Epithelial cell of esophagus (primary cell): ENCODE measurements at places on chromosomes 11 and 22.

- no peak for DNase-seq
These were observed 55.2 kb downstream of the RBFOX2 start for GRCh38 chr22:35973388-35973787.

DNA sequence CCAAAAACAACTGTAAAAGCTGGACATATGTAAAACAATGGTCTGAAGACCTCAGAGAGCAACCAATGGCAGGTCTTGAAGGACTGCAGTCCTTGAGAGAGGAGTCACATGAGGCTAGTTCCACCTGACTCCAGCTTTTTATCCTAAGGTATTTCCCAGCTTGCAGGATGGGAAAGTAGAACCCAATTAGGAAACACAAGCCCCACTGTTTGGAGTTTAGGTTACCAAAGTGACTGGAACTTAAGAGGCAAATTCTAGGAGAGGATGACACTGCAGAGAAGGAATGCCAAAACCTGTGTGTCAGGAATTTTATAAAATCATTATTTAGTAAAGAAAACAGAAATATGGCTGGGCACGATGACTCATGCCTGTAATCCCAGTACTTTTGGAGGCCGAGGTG is 18.4 kb downstream of the OR2AT4 start:
- no peak for DNase-seq

DNA sequence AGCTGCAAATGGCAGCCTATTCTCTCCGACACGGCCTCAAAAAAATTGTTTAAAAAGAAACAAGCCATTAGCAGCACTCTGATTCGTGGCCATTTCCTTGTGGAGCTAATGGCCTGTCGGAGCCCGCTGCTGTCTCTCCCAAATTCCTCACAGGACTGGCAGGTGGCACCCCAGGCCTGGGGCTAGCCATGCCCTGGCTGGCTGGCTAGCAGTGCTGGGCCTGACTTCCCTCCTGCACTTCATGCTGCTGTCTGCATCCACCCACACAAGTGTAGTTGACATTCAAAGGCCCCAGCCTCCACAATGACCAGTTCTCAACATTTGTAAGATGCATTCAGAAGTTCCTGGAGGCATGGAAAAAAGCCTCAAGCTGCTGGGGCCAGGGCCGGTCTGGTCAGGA is 61.5 kb downstream of the SMCO4 start:
- DNase-seq: no peak

DNA sequence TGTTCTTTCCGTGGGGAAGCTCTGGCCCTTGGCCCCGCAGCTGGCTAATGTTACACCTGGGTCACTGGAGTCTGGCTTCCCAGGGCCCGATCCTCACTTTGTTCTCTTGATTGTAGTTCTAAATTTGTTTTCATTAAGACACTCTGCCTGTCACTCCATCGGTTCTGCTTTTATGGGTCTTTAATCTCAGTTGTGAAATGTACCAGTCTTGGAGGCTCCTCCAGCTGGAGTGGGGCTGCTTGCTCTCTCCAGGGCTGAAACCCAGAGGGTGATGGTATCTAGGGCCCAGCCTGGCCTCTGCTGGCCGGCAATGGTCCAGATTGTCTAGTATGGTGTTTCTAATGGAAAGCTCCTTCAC is 352.9 kb downstream of the TENM4 start:
- DNase-seq: no peak

GRCh38 chr11:72808331-72808798 is 5.8 kb upstream of the ATG16L2 start:
- DNase-seq: no peak

GRCh38 chr11:102599642-102600261 is 25.4 kb downstream of the MMP20 start:
- peak; percentile 95 for DNase-seq

DNA sequence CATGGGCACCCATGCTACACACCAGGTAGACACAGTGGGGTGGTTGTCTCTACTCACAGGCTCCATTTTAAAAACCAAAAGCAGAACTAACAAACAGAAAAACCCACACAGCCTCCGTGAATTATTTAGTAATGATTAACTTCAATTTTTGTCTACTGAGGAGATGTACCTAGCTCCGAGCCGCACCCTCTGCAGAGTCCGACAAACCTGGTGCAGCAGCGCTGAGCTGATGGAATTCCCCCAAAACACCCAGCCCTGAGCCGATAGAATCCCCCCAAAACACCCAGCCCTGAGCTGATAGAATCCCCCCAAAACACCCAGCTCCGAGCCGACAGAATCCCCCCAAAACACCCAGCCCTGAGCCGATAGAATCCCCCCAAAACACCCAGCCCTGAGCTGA is 927.0 kb downstream of the BRD1 start:
- DNase-seq: no peak

- DNase-seq: no peak
These were observed 429 bp downstream of the VEGFB start for GRCh38 chr11:64234647-64235379.

GRCh38 chr11:114987186-114987760 is 308.9 kb downstream of the NXPE2 start:
- DNase-seq: peak; percentile 4

DNA sequence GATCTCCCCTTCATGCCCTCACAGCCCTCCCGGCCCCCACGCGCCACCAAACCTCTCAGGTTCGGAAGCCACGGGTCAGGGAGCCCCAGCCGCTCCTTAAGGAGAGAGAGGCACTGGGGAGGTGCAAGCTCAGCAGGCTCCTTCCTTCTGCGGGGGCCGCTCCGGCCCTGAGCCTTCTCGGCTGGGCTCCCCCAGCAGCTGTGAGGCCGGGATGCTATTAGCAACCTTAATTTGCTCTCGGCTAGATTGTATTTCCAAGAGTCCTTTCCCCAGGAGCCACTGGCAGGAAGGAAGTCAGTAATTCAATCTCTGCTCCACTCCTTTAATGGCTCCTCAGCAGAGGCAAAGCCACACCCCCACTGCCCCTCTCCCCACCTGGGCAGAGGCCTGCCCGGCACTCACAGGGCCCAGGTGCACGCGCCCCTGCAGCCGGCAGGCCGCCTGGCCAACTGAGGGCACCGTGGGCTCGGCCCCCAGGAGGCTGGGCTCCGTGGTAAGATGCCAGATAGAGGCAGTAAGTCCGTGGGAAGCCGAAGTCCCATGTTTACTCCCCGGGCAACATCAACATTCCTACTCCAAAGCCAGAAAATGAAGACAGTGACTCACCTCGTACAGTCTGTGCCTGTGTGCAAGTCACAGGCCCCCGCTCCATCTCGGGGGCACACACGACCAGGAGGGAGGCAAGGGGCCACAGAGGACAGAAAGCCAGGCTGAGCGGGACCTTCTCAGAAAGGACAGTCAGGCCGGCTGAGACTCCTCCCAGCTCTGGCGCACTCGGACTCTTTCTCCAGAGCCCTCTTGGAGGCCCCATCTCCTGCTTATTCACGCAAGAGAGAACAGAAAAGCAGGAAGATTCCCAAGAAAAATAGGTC is 5.2 kb downstream of the IGSF9B start:
- DNase-seq: no peak

- peak; percentile 40 for DNase-seq
These were observed 22.1 kb downstream of the LMO2 start for GRCh38 chr11:33869481-33870422.

GRCh38 chr11:71452199-71453036 is 585 bp upstream of the NADSYN1 start:
- peak; percentile 32 for DNase-seq

DNA sequence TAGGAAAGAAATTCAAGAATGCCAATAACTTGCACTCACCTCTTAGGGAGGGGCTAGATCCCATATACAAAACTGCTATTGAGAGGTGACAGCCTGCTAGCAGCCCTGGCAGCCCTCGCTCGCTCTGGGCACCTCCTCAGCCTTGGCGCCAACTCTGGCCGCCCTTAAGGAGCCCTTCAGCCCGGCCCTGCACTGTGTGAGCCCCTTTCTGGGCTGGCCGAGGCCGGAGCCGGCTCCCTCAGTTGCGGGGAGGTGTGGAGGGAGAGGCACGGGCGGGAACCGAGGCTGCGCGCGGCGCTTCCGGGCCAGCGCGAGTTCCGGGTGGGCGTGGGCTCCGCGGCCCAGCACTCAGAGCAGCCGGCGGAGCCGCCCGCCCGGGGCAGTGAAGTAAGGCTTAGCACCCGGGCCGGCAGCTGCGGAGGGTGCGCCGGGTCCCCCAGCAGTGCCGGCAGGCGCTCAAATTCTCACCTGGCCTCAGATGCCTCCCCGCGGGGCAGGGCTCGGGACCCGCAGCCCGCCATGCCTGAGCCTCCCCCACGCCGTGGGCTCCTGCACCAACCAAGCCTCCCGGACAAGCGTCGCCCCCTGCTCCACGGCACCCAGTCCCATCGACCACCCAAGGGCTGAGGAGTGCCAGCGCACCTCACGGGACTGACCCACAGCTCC is 329.9 kb downstream of the FAM181B start:
- DNase-seq: no peak

- no peak for DNase-seq
These were observed 914 bp downstream of the INPPL1 start for GRCh38 chr11:72225411-72225951.

DNA sequence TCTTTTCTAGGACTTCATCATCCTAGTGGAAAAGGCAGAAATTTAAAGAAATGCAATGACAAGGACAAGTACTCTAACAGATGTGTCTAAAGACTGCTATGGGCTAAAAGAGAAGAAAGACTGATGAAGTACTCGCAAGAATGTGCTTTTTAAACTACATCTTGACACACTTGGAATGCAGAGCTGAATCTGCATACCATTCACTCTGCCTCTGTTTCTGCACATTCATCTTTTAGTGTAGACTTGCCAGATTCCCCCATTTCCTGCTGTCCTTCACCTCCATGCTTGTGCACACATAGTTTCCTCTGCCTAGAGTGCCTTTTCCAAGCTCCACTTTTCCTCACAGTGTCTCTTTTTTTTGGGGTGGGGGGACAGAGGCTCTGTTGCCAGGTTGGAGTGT is 239.0 kb upstream of the CCDC179 start:
- no peak for DNase-seq

DNA sequence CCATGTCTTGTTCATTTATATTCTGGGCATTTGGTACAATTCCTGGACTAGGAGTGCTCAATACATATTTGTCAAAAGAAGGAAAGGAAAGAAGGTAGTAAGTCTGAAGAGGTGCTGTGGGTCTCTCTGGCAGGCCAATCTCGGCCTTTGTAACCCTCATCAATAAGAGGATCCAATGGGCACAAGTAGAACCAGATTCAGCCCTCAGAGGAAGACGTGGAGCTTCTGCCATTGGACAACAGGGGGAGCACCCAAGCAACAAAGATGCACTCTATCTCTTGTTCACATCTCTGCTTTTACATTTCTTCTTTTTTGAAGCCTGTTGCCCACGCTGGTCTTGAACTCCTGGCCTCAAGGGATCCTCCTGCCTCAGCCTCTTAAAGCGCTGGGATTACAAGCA is 2.2 kb upstream of the VPS11 start:
- DNase-seq: peak; percentile 57

DNA sequence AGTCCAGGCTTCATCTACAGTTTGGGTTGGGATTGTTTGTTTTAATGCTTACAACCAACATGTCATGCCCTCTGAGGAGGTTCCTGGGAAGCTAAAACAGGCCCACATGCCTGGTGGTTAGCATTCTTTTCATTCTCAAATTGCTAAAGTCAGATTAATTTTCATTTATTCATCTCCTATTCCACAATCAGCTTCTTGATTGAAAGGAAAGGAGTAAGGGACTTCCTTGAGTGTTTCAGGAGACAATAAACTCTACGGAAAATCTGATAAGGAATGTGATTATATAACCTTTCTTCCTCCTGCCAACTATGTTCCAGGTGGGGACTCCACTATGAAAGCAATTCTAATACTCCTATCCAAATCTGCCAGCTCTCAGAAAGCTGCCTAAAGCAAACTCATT is 30.8 kb downstream of the MRTFA start:
- DNase-seq: no peak

DNA sequence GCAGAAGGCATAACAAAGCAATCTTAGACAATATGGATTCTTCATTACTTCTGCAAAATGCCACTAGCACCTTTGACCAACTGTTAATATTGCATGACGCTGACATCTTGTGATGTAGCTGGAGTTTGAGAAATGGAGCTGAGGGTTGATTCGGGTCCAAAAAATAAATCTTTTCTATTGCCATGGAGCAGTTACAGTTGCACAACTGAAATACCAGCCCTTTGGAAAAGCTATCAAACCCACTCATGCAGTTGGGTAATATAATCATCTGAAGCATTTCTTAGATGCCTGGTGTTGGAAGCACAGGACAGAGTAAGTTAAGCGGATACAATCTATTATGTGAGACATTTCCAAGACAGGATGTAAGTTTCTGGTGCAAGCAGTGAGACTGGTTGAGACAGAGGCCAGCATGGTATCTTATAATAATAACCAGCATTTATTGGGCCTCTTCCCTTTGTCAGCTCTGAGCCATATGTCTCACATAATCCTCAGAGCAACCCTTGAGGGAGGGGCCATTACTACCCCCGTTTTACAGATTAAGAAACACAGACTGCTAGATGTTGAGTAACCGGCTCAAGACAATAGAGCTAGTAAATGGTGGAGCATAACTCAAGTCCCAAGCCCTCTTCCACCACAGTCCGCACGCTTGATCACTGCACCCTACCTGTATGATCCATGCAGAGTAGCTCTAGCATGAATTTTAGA is 74.9 kb upstream of the CAPRIN1 start:
- no peak for DNase-seq

DNA sequence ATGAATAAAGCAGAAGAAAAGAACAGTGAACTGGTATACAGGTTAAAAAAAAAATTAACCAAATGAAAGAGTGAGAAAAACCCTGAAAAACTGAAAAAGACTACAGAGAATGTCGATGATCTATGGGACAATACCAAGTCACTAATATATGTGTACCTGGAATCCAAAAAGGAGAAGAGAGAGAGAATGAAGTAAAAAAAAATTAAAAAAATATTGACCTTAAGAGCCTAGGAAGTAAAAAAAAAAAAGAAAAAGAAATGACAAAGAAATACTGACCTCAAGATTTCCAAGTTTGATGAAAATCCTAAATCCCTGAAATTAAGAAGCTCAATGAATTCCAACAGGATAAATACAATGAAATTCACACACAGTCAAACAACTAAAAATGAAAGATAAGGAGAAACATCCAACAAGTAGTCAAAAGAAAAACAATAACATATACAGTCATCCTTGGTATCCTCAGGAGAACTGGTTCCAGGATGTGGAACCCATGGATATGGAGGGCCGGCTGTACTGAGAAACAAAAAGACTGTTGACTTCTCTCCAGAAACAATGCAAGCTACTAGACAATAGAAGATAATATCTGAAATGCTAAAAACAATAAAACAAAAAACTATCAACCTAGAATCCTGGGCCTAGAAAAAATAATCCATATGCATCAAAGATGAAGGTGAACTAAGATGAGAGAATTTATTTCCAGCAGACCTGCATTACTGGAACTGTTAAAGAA is 33.5 kb upstream of the SERPIND1 start:
- DNase-seq: no peak

DNA sequence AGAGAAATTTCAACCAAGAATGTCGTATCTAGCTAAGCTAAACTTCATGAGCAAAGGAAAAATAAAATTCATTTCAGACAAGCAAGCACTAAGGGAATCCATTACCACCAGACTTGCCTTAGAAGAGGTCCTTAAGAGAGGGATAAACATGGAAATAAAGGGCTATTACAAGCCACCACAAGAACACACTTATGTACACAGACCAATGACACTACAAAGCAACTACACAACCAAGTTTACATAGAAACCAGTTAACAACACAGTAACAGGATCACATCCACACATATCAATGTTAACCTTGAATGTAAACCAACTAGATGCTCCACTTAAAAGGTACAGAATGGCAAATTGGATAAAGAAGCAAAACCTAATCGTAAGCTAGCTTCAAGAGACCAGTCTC is 38.0 kb downstream of the TMEM123 start:
- DNase-seq: no peak
